ENCODE measurements at places on chromosomes 4 and X.
A peak's percentile ranks its signal among the peaks of the same experiment; 100 is the strongest.

DNA sequence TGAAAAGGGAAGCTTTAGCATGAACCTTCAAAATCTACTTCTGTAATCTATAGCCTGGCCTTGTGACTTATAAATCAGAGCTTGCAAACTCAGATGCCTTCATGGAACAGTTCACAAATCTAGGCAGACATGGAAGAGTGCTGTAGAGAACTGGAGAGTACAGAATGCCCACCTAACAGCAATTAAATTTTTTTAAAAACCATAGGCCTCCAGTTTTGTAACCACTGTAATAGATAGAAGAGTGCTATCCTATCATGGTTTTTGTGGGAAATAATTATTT is 10.4 kb downstream of the MTMR1 start:
- no peak for DNase-seq

DNA sequence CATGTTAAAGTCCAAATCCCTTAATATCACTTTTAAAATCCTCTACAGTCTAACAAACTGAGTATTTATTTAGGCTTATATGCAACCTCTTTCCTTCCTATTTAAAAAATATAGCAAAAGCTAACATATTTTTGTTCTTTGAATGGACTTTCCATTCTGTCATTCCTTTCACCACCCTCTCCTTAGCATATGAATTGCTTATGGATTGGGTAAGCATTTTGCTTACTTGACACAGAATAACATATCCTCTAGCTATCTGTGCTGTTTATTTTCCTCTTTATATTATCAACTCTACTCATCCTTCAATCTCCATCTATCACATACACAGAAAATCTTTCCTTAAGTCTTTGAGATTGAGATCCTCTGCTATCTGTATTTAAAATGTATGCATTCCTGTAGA is 206.1 kb upstream of the NEIL3 start:
- no peak for DNase-seq

GRCh38 chr4:171676555-171677215 is 136.5 kb upstream of the GALNTL6 start:
- DNase-seq = no peak

DNA sequence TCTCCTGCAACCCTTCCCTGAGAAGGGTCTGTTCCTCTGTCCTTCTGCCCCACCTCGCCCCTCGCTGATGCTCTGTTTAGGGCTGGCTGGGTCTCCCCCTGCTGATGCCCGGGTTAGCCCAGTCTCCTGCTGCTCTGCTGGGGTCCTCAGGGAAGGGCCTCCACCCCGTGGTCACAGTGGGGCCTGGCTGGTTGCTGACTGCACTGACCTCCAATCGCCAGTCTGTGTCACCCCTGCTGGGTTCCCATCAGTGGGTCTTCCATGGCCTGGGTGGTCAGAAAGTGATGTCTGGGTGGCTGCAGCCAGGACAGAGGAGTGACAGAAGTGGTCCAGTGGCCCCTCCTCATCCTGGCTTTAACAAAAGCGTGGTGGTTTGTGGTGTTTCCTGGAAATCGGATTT is 44.7 kb downstream of the EVC start:
- DNase-seq = no peak

DNA sequence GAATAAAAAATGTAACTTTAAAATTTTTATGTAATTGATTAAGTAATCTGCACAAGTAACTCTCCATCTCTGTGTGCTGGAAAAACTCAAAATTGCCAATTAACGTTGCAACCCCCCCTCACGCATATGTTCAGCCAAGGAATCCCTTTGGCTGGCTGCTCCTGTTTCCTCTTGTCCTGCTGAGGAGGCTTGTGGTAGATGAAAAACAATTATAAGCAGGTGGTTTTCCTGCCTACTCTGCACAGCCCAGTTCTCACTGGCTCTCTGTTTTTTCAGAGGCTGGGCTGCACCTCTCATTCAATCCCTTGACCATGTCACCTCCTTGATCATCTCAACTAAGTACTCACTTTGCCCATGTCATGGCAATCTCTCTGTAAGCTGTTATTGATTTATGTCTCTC is 1068.4 kb downstream of the ARAP2 start:
- no peak for DNase-seq

- no peak for DNase-seq
Measured at GRCh38 chr4:31617667-31618066, 897.5 kb downstream of the PCDH7 start.

DNA sequence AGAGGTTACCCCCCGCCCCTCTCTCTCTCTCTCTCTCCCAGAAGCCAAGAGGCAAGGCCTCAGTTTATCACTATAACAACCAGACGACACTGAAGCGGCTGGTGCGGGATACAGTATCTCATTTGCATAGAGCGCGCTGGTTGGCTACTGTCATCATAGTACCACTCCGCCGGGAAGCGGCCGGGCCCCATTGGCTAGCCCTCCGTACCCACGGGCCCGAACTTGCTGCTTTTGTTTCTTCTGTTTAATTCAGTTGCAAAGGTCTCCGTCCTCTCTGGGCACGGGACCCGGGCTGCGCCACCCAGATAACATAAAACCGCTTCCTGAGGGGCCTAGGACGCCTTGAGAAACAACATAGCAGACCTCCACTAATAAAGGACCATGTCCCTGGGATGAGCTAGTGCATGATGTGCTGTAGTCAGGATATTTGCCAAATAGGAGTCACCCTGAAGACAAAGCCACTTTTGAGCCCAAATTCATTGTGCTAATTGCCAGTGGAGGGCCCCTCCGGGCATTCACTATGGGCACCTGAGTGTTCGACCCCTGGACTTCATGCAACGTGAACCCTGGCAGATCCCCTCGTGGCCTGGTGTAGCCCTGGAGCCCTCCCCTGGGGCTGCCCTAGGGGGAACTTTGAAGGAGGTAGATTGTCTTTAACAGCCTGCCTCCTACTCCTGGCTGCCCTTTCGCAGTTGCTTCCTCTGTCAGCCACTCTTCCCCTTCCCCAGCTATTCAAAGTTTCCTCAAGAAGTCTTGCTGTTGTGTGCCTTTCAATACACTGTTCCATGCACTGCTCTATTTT is at the start of gene PCYT1B:
Gene PCYT1B (minus strand): TSS at position 91 of the 802 bp plus-strand sequence. CDS start 242 bp downstream, outside the sequence.
- DNase-seq = peak; percentile 66

DNA sequence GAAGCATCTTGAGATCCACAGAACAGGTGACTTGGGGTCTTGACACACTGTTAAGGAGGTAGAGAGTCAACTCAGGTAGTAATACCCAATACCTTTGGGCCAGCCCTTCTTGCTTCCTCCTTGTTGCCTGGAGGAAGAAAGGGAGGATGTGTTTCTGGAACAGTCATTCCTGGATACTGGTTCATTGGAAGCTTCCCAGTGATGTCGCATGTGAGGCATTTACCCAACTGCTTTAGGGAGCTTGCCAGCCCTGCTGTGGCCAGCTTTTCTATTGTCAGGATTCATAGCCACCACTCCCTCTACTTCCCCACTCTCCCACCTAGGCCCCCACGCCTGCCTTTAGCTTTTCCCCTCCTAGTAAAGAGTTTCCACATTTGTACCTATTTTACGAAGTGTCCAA is 310.3 kb upstream of the PRPS2 start:
- peak; percentile 1 for DNase-seq

GRCh38 chr4:154604696-154605200 is 7.7 kb downstream of the FGG start:
- no peak for DNase-seq

- DNase-seq = no peak
Measured at GRCh38 chr4:159723341-159724048, 620.6 kb downstream of the RAPGEF2 start.

- DNase-seq = no peak
Measured at GRCh38 chrX:30215357-30215843, at the start of gene MAGEB2. TSS of gene MAGEB2 (plus strand) at chrX:30215563. CDS start at chrX:30218581, 3,018 bp downstream.

- DNase-seq = no peak
Measured at GRCh38 chr4:185885604-185886003, 73.6 kb upstream of the SORBS2 start.

- DNase-seq = no peak
Measured at GRCh38 chr4:141121768-141122454, 11.4 kb downstream of the RNF150 start.

- no peak for DNase-seq
Measured at GRCh38 chr4:175635546-175635945, 176.5 kb downstream of the GPM6A start.

DNA sequence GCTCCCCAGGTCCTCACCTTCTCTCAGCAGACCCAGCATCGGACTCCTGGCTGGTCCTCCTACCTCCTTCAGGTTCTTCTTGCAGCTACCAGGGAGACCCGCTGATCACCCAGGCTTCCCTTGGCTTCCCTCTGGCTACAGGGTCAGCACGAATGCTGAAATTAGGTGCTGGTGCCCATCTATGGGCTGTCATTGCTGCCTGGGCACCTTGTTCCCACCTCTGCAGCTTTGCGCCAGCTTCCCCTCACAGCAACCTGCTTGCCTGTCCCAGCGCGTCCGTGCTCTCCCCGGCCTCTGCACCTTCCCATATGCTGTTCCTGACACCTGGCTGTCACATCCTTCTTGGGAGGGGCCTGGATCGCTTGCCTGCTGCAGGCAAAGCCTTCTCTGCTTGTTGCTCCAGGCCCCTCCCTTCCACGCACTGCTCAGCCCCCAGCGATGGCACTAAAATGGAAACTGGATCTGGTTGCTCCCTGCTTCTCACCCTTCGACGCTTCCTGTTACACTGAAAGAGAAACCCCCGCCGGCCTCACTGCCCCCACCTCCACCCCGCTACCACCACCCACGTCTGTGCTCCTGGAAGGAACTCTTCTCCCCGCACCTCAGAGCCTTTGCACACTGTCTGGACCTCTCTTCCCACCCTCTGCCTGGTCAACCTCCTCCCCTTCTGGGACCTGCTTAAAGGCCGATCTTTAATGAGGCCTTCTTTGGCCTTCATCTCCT is 22.2 kb downstream of the C4orf50 start:
- DNase-seq = no peak

DNA sequence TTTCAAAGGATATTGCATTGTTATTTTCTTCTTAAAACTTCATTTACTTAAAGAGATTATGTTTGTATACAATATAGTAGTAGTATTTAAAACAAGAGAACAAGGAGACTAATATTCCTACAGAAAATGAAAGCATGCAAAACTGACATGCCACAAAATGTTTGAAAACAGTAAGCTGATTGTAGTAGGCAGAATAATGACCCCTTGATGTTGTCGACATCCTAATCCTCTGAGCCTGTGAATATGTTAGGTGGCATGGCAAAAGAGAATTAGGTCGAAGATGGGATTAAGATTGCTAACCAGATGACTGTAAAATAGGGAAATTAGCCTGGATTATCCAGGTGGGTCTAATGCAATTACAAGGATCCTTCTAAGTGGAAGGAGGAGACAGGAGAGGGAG is 522.2 kb upstream of the NR3C2 start:
- no peak for DNase-seq

GRCh38 chr4:111883557-111883999 is 261.7 kb upstream of the FAM241A start:
- DNase-seq = peak; percentile 48

DNA sequence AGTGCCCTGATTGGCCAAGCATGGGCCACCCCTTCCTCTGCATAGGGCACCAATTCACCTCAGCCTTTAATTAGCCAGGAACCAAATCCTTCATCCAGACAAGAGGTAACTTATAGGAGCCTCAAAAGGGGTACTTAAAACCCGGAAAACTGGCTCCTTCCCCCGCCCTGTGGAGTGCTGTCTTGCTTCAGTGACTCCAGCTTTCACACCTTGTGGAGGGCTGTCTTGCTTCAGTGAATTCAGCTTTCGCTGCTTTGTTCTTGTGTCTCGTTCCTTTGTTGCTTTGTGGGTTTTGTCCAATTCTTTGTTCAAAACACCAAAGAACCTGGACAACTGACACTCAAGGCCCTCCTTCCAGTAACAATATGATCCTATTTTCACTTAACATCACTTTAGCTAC is 82.2 kb upstream of the FRG1 start:
- DNase-seq = no peak

DNA sequence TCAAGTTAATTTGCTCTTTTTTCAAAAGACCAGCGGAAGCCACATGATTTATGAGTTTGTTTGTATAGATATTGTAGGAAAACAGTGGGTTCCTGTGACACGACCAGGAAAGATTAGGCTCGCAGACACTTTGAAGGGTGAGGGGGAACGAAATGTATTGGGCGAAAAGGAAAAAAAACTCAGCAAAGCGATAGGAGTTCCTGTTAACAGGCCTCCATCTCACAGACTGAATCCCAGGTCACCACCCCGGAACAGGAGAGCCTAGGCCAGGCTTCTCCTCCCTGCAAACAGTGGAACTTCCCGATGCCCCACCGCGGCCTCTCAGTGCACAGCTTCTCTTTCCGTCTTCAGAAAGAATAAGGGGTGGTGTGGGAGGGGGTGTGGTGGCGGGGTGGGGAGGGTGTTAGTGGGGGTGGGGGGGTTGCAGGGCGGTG is 181.8 kb upstream of the GPRIN3 start:
- DNase-seq = no peak

GRCh38 chr4:158459085-158459820 is 62.4 kb upstream of the RXFP1 start:
- DNase-seq = no peak

DNA sequence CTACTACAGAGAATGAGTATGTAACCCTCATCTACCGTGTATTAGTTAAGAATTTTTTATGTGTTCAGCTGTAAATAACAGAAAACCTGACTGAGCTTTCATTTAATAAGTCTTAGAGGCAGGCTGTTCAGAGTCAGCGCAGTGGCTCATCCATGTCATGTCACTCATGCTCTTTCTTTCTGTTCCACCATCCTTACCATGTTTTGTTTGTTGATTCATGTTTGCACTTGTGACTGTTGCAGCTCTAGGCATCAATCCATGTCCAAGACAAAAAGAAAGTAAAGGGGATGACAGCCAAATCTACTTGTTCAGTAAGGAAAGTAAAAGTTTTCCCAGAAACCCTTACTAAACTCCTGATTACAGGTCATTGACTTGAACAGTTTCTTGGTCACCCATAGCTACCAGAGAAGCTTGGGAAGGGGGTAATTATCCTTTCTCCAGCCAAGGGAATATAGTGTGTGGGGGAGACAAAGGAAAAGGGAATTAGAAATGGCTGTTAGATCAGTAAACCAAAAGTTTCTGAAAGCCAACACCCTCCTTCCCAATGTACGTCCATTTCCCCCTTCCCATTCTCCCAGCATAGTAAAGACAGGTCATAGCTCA is 9.0 kb downstream of the ART3 start:
- DNase-seq = no peak

DNA sequence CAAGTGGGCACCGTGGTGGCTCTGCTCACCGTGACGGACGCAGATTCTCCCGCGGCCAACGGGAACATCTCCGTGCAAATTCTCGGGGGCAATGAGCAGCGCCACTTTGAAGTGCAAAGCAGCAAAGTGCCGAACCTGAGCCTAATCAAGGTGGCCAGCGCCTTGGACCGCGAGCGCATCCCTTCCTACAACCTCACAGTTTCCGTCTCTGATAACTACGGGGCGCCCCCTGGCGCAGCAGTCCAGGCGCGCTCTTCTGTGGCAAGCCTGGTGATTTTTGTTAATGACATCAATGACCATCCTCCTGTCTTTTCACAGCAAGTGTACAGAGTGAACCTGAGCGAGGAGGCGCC is 2.7 kb downstream of the FAT4 start:
- peak; percentile 51 for DNase-seq

- no peak for DNase-seq
Measured at GRCh38 chrX:8042304-8042703, 115.1 kb upstream of the PNPLA4 start.

- DNase-seq = peak; percentile 33
Measured at GRCh38 chr4:180449395-180449956, 1793.7 kb upstream of the TENM3 start.
